CD8-positive, alpha-beta memory T cell (primary cell): ENCODE measurements at places on chromosomes 3 and 15.
A peak's percentile ranks its signal among the peaks of the same experiment; 100 is the strongest.

GRCh38 chr3:79175870-79176269 lies 591.9 kb downstream of the ROBO1 start:
- no peak for DNase-seq

- DNase-seq, result peak; percentile 4
Observed at GRCh38 chr3:48716508-48716981, 476 bp downstream of the IP6K2 start.

DNA sequence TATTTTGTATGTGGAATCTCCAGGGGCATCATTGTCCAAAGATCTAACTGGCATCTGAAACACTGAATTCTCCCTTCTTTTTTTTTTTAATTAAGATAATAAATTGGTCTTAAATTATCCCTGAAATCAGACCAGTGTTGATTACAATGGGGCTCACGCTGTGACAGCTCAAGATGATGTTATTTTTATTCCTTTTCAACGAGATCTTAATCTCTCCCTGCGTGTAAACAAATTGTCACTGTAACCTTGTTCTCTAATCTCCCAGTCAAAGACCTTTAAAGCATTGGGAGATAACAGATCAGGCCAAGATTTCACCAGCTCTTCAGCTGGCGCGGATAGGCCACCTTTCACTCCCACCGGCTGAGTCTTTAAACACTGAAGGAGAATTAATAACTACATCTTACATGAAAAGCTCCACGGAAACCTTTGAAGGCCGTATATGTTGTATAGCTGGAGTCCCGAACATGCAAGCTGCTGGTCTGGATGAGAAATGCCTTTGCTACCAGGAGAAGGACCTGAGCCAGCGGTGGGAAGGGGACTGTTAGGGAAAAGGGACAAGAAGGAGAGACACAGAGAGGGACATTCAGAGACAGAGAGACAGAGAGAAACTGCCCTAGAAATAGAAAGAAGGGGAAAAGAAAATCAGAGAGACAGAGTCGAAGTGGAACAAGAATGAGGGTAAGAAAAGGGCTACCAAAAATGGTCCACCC lies 418.8 kb upstream of the NR2F2 start:
- no peak for DNase-seq

DNA sequence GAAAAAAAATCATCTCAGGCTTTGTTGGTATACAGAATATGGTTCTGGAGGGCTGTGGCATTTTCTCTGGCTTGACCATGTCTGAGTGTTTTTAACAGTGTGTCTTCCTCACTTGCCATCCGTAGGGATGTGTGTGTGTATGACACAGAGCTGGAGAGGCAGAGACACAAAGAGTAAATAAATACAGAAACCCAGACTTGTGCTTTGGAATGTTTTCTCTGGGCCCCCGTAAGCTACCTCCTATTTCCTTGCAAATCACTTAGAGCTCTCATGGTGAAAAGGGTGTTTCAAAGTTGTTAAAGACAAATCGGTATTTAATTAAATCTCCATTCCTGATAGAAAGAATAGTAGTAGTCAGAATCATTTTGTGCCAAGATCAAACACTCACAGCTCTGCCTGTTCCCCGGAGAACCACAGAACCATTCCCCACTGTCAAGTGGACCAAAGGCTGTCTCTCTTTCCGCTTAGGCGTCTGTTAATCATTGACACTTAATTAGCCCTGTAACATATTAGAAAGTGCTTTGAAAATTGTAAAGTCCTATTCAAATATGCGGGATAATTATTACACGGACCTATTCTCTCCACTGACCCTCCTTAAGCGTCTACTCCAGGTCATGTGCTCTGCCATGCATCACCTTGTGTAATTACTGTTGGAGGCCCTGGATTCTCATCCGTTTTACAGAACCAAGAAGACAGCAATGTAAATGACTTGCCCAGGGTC lies 313.6 kb upstream of the TLE3 start:
- DNase-seq, result no peak

DNA sequence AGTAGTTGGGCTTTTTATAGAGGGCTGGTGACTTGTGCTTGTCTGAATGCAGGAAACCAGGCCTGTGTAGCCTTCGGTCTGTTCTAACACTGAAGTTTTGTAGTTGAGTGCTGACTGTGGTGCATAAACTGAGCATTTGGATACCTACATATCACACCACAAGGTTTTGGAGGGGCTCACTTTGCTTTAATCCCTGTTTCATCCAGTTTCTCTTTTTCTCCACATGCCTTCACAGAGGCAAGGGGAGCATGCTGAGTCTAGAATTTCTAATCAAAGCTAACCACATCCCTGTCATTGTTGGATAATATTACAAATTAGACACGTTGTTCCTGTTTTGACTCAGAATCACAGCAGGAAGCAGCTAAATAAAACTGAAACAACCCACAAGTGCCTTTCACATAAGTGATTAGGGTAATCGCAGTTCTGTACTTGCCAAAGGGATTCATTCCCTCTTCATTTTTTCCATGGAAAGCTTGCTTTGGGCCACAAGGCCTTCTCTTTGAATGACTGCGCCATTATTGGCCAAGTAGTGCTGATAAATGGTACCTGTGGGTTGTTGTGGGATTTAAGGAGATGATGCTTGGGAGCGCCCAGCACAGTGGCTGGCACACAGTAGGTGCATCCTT lies 48.9 kb downstream of the TGFBR2 start:
- DNase-seq, result peak; percentile 71

- DNase-seq, result no peak
Observed at GRCh38 chr3:180280555-180280954, 243.8 kb upstream of the PEX5L start.

- no peak for DNase-seq
Observed at GRCh38 chr15:67855842-67856241, 16.0 kb upstream of the RNU6-1 start.

DNA sequence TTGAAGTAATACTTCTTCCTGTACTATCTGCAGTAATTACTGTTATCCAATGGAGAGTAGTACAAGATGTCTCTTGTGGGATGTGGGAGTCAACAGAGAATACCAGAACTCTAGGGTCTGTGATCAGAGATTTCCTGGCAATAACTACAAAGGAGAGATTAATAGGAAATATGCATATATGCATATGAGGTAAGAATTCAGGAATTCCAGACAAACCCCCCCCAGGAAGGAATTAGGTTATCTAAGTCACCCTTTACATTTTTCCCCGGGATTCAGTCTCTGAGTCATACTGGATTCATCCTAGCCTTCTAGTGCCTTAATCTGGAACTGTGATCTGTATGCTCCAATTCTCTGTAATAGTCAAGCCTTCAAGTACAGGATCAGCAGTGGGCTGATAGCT lies 49.4 kb downstream of the GTF2E1 start:
- DNase-seq, result no peak

DNA sequence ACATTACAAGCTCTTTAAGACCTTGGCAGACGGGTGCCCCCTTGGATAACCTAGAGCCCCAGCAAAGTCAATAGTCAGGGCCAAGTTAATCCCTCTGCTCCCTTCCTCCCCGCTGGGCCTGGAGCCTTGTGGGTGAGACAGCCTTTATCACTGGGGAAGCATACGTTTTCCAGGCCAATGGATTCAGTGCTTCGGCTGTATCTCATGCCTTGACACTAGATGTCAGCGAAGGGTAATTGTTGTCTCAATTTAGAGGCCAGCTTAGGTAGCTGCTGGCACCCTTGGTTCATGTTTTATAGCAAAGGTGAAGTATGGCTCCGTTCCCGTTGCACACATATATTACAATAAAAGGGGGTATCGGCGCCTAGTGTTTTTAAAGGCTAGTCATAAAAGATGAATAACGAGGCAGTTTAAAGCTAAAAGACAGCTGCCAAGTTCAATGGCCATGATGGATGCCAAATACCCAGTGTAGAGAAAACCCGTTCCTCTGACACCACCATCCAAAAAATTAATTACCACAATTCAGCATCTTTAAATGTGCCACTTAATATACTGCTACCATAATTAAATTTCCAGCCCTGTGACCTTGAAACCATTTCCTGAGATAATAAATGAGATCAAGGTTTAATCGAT lies 52.3 kb upstream of the BNIP2 start:
- no peak for DNase-seq

- no peak for DNase-seq
Observed at GRCh38 chr3:123202451-123202850, 708 bp downstream of the SEC22A start.

DNA sequence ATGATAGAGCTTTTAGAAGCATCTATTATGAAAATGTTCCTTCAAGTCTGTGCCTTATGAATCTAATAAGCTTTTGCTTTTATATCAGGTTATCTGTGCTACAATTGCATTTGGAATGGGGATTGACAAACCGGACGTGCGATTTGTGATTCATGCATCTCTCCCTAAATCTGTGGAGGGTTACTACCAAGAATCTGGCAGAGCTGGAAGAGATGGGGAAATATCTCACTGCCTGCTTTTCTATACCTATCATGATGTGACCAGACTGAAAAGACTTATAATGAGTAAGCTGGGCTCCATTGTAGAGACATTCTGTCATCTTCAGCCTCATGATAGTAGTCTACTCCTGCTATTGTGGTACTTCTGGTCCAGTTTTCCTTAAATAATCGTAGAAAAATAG lies 73.4 kb downstream of the BLM start:
- DNase-seq, result no peak

GRCh38 chr3:196756732-196757131 lies 17.1 kb downstream of the PAK2 start:
- no peak for DNase-seq

GRCh38 chr15:93359425-93360131 lies 270.6 kb upstream of the RGMA start:
- DNase-seq, result no peak

- DNase-seq, result no peak
Observed at GRCh38 chr3:195900436-195901355, 7.7 kb downstream of the TNK2 start.

- DNase-seq, result no peak
Observed at GRCh38 chr3:167691366-167691765, 37.6 kb upstream of the WDR49 start.

DNA sequence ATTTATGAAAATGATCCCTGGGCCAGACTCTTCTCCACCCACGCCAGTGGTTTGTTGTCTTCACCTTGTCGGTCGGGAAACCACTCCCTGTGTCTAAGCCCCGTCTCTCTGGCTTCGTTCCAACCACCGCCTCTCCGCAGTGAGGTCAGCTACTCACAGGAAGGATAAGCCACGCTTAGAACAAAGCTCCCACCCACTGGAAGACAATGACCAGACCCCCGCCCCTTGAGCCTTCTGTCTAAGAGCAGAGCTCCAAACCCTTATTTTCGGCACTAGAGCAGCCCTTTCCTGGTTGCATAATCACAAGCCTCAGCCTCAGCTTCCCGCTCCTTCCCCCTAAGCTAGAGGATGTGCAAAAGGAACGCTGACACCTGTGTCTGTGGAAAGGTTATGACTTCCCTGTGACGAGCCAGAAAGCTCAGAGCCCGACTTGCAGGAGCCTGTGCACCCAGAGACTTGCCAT lies 114.9 kb upstream of the MEF2A start:
- DNase-seq, result no peak

GRCh38 chr3:126303272-126303671 lies 53.9 kb downstream of the KLF15 start:
- DNase-seq, result no peak

DNA sequence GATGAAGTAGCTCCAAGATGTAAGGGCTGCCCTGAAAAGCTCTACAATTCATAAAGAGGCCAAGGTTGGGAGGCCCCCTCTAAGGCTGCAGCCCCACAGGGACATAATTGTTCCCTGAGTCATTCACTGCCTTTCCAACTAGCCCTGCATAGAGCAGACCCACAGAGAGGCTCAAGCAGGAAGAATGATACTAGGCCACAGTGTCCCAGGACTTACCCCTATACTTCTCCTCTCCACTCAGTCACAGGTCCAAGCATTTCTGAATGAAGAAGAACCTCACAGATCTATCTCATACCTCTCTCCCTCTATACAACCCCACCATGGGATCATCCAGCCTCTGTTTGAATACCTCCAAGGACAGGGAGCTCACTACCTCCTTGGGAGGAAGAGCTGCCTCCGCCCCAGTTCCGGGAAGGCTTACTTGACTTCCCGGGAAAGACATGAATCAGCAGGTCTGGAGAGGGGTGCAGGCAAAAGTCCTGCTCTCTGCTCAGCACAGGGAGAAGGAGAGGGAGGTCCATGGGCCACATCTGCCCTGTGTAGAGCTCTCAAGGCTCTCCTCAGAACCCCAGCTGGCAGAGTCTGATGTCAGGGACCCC lies 6.9 kb upstream of the SKIC8 start:
- DNase-seq, result no peak

DNA sequence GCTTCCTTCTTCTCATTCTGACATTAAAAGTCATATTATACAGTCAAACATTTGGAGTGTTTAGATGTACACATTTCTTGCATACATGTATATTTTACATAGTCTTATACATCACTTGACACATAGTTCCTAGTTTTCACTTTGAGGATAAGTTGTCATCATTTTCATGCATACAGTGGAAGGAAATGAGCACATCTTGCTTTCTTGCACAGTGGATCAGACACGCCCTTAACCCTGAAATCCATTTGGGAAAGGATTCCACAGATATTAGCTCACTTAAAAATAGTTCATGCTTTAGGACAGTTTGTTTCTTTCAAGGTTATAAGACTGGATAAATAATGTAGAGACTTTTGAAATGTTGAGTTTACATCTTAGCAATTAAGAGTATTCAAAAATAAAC lies 148.6 kb upstream of the MME start:
- no peak for DNase-seq

GRCh38 chr15:66851311-66852063 lies 149.5 kb downstream of the SMAD6 start:
- DNase-seq, result peak; percentile 49

- no peak for DNase-seq
Observed at GRCh38 chr3:193905541-193906396, 230.2 kb upstream of the HES1 start.

DNA sequence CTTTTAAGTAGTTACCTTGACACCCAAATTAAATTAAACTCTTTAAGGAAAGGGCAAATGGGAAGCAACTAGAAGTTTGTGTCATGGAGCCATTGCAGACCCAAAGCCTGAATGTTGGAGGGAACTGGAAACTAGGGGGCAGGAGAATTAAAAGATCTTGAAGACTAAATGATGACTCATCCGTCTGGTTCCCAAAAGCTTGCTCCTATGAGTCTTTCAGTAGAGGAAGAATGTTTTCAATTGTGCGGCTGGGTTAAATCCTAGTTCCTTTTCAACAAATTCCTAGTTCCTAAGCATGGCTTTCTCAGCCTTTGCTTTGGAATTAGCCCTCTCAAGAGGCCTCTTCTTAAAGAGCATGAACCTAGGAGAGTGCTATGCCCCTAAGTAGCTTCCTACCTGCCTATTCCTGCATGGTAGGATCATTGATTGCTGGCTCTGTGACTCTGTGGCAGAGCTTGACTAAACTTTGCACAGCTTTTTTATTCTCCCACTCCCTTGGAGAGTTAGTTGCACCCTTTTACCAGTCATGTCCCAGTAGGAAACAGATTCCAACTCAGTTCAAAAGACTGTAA lies 17.7 kb downstream of the CLEC3B start:
- DNase-seq, result no peak

- DNase-seq, result no peak
Observed at GRCh38 chr15:48367483-48367882, 36.3 kb downstream of the DUT start.
